RCC 7860 (cell line): ENCODE measurements at places on chromosomes 4 and X.

DNA sequence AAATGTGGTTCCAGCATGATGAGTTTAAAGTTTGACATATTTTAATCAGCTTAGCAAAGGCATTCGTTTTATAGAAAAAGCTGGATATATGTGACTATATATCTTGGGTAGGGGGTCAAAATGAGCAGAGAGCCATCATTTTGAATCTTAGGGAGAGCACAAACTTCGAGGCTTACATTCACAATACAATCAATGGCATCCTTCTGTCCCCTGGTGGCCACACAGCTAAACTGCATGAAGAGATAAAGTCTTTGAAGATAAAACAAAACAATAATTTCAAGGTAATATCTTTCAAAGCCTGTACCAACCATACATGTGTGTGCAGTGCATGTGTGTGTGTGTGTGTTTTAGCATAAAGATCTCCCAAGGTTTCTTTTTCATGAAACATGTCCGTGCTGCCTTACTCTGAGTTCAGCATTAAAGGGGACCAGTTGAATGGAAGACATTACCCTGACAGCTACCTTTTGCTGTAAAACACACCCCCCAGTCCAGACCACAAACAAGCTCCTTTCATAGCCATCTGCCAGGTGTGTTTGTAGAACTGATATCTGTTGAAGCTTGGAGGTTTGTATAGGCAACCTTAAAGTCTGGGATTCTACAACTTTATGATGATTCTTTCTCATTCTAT, 22.0 kb downstream of the DYNLT3 start:
- DNase-seq, result no peak

- no peak for DNase-seq
Observed at GRCh38 chr4:19823781-19824180, 427.9 kb upstream of the SLIT2 start.

DNA sequence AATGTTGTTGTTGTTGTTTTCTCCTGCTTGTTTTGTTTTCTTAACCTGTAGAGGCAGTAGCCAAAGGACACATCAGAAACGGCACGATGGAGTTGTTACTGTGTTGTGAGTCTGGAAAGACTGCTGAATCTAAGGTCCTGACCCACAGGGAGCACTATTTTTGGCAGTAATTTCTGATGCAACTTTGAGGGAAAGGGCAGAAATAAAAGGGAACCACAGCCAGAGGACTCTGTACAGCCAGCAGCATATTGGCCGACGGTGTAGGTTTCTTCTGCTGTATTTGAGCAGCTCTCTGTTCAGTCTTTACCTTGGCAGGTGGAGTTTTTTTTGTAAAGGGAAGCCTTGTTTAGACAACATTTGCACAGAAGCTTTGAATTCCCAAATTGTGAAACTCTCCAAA, 203.0 kb upstream of the GPR101 start:
- no peak for DNase-seq

- DNase-seq, result no peak
Observed at GRCh38 chr4:111546881-111547280, 598.4 kb upstream of the FAM241A start.

DNA sequence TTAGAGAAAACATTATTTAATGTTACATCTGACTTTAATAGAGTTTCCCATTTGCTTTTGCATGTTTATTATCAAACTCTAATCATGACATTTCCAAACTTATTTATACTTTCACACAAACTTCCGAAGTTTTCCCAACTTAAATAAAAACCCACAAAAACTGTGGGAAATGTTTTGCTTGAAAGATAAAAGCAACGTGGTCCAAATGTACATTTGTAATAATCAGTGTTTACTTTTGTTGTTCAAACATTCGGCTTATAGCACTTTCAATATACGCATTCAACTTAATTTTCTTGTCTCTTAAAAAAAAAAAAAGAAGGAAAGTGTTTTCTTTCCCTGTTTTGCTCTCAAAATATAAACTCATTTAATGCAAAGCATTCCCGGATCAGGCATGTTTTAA, 51.0 kb downstream of the STX18 start:
- no peak for DNase-seq

DNA sequence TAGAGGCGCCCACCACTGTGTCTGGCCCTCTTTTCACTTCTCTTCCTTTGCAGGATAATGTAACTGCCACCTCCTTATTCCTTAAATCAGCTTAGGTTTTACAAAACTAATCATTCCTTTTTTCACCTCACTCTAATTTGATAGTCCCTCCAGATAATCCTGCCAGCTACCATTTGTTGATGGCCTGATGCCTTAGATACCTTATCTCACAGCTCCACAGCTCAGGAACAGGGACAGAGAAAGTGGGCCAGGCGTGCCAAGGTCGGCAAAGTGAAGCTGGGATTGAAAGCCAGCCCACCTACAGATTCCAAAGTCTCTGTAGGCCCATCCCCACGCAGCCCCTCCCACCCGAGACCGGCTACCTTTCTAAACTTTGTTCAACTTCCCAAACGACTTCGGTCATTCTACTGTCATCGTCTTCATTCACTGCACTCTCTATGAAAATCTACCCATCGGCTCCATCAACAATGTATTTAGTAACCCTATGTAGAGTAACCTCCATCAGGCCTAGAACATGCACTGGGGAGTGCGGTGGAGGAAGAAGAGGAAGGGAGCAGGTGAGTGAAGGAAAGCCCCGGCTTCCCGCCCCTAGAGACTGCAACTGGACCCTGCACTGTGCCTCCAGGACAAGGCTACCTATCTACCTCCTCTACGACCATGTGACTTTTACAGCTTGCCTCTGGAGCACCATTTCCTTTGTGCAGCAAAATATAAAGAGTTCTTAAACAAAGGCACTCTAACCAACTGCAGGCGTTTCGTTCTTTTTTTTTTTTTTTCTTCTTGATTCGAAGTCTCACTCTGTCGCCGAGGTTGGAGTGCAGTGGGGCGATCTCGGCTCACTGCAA, 1.5 kb downstream of the CASP6 start:
- DNase-seq, result peak; percentile 7

DNA sequence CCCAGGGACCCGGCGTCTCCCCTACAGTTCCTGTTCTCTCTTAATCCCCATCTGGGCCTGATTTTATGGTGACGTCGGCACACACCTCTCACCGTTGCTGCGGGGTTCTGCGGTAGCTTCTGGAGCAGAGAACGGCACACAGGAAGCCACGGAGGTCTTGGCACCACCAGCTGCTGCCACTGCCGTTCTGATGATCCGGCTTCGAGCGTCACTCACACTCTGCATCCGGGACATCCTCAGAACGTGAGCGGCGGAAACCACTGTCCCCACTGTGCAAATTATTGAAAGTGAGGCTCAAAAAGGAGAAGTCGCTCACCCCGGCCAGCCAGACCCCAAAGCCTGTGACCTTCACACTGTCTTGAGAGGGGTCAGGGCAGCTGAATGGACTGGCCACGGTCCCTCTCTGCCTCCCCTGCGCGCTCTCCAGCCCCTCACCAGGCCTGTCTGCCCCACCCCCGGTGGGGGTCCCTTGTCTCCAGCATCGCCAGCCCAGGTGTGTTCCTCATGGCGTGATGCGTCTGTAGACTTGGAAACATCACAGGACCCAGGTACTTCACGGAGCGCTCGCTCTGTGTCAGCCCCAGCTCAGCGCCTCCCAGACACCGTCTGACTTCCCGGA, 201.1 kb downstream of the AFAP1 start:
- DNase-seq, result no peak

- DNase-seq, result peak; percentile 33
Observed at GRCh38 chr4:47075262-47075661, 43.9 kb downstream of the GABRB1 start.

- no peak for DNase-seq
Observed at GRCh38 chrX:46016296-46016695, 528.9 kb downstream of the ZNF674 start.

DNA sequence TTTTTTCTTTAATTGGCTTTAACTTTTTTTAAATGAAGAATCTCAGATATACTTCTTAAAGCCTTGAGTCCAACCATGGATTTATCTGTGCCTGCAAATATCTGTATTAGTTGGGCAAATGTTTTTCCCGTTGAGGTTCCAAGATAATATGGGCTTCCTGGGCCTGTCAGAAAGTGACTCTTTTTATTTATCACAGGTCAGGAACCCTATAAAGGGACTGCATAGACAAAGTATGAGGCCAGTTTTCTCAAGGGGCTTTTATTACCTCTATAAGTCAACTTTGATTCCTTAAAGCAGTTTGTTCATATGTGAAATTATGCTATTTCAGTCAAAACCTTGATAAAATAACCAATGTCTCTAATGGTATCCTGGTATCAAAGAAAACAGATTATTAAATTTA, 80.2 kb upstream of the BMP2K start:
- no peak for DNase-seq

DNA sequence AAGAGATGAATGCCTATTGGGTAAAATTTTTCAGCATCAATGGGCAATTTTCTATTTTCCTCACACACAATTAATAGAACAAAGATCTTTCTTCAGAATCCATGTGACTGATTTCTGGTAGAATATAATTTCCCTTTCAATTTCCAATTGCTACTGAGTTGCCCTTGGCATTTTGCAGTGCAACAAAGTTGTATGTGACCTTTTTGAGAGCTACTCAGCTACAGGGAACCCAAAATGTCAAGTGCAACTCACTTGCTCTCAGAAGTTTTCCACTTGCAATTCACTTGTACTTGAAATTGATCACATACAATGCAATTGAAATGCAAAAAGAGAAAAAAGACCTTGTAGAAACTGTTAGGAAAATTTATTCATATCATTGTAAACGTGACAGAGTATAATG, 245.5 kb downstream of the BANK1 start:
- no peak for DNase-seq

DNA sequence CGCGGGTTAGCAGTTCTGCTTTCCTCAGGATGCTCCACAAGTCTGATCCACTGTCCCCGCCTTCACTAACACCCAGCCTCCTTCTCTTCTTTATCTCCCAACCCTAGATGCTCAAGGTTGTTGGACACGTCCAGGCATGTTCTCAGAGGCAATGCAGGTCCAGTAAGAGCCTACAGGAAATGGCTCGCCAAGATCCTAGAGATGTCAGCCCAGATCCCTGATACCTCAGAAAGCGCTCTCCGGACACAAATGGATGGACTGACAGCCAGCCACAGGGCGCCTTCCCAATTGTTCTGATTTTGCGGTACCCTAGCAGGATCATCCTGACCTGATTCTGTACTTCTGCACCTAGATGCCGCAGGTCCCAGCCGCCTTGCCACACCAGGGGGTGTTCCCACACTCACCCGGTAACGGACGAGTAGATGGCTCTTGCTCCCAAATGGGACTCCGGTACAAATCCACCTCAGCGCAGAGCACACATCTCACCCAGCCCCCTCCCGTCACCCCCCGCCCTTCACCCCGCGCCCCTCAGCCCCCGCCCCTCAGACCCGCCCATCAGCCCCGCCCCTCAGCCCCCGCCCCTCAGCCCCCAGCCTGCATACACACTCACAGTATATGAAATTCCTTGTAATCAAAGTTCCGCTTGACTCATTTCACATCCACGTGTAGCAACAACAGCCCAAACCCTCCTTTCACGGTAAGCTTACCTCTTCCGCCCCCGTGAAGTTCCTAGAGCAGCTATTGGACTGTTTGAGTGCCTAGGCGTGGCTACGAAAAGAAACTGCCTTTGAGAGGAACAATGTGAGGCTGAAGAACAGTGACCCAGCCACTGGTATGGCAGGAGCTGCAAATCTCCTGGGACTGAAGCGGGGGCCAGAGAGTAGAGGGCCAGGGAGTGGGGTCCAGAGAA, at the start of gene EDA2R:
EDA2R (minus strand) TSS at position 488 of the 910 bp plus-strand sequence. CDS start 23,058 bp downstream, outside the sequence.
- peak; percentile 83 for DNase-seq

DNA sequence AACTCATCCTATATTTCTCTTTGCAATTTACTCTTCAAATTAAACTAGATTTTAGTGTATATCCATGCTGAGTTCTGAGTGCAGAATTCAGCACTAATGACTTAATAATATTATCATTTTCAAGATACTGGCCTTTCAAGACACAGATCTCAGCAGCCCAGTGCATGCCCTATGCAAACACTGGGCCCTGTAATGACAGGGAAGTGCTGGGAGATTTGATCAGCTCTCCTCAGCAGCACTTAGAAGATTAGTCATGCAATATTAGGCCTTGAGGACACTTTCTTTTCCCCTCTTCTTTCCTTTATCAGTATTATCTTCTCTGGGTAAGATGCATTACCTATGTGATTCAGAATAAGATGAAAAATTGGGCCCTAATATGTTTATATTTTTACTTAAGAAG, 207.1 kb downstream of the PPP3CA start:
- DNase-seq, result no peak

DNA sequence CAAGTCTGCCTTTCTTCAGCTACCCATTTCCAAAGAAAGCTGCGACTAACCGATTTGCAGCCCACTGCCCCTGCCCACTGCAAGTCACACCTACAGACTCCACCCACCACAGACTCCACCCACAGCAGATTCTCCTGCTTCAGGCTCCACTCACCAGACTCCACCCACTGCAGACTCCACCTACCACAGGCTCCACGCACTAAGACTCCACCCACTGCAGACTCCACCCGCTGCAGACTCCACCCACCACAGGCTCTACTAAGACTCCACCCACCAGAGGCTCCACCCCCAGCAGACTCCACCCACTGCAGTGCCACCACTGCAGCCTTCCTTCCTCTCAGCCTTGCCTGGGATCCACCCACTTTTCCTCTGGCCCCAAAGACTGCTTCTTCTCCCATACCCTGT, 41.3 kb downstream of the ABLIM2 start:
- DNase-seq, result no peak

DNA sequence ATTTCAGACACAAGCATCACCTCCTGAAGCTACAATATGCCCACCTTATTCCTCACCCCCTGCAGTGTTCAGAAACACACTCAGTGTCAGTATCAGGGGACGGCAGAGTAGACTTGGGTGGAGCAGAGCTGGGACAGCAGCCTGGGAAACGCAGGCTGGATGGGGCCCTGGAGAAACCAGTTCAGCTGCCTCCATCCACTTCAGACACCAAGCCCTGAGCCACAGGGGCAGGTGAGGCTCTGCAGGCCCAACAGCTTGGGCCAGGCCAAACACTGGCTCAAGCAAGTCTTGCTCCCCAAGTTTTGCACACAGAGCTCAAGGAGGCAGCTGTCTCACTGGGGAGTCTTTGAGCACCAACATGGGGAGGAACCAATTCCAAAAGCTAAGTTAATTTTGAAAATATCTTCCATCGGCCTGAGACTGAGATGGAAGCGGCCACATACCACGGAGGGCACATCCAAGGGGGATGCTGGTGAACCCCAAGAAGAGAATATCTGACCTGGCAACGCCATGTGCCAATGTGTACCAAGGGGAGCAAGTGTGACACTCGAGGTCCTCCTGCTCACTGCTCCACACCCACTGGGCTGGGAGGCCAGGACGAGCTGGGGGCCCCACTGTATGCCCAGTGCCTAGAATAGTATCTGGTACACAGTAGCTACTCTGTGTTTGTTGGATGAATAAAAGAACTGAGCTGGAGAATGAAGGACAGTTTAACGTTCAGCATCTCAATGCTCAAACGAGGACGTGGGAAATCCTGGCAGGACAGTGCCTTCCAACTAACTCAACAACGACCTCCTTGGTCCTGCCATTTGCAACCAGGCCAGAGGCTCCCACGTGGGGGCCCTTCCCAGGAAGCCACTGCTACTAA, 45.6 kb downstream of the PPP2R2C start:
- DNase-seq, result no peak

GRCh38 chr4:155766622-155767021, 7.8 kb downstream of the GUCY1B1 start:
- DNase-seq, result no peak
